HS-5 (cell line): ENCODE measurements at places on chromosomes 3 and 15.
A peak's percentile ranks its signal among the peaks of the same experiment; 100 is the strongest.

- DNase-seq, result no peak
Observed at GRCh38 chr3:168383573-168383972, 287.8 kb upstream of the GOLIM4 start.

- no peak for DNase-seq
Observed at GRCh38 chr3:195260280-195260905, 10.6 kb downstream of the XXYLT1 start.

DNA sequence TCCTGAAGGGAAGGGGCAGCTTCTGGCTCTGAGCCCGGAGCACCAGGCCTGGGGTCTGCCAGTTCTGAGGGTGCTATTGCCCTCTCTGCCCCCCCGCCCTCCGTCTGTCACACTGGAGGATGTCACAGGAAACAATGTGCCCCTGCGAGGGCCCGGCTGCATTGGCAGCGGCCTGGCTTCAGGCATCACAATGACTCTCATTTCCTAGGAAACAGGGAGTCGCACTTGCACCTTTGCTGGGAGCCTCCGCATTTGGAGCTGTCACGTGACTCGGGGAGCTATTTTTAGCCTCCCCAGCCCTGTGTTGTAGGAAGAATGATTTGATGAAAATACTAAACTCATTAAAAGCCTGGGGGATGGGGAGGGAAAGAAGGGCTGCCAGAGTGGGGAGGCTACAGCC lies 518.9 kb downstream of the SHQ1 start:
- no peak for DNase-seq

DNA sequence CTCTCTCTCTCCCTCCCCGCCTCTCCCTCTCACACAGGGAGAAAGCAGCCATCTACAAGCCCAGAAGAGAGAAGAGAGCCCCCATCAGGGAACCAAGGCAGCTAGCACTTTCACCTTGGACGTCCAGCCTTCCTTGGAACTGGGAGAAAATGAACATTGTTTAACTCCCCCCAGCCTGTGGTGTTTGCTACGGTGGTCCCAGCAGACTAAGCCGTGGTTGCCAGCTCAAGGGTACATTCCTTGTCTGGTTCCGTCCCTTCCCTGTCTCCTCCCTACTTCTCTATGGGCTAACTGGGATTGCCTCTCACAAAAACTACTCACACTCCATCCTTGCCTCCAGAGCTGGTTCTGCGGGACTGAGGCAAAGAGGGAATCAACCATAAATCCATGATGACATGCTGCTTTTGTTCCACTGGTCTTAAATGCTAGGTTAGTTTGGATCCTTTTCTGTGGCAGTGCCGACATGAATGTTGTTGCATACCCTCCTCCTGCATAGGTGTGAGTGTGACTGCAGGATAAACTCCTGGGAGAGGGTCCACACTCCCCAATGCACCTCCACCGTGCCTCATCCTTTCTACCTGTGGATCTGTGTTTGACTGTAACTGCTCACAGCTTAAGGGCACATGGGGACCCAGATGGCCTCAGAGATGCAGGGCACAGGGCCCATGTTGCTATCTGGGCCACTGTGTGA lies 12.0 kb downstream of the C3orf22 start:
- no peak for DNase-seq

- DNase-seq, result peak; percentile 95
Observed at GRCh38 chr15:39127925-39128617, 452.8 kb upstream of the THBS1 start.

- DNase-seq, result peak; percentile 37
Observed at GRCh38 chr3:20546636-20547035, 360.6 kb upstream of the SGO1 start.

GRCh38 chr15:42385980-42386700 lies 26.8 kb downstream of the CAPN3 start:
- DNase-seq, result no peak

DNA sequence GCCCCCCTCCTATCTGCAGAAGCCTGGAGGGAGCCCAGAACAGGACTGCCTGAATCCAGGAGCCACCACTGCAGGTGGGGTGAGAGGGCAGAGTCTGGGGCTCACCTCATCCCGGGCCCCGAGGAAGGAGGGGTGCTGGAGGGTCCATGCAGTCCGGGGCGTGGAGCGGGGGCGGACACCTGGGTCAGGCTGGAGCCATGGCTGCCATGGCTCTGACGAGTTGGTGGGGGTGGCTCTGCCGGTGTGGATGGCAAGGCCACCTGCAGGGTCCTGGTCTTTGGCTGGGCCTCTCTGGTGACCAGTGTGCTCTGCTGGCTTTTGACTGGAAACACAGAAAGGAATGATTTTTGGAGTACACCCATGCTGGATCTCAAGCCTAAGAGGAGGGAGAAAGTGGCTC lies 47.4 kb downstream of the DZIP1L start:
- no peak for DNase-seq

DNA sequence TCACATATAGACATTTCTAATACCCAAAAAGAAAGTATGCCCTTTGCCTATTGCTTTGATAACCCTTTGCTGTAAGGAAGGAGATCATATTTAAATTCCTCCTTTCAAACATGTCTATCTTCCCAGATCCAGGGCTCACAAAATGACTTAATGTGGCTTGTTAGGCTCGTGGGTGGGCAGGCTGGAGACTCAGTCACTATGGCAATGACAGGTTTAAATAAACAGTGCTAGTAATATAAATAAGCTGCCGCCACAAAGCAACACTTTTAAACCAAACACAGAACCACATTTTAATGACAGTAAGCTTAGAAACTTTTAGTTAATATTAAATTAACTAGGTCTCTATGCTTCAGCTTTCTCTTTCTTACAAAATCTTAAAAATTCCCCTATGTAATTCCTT lies 616.0 kb upstream of the NAALADL2 start:
- no peak for DNase-seq

DNA sequence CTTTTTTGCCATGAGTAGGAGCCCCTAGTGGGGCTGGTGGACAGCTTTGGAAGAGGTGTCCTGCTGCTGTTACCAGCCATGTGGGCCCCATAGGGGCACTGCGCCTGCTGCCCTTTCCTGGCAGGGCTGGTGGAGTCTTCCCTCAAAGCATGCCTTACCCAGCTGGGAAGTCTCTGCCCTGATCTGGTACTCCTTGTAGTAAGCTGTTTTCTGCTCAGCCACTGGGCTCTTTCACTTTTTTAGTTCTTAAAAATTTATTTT lies 26.2 kb downstream of the HMCES start:
- no peak for DNase-seq

DNA sequence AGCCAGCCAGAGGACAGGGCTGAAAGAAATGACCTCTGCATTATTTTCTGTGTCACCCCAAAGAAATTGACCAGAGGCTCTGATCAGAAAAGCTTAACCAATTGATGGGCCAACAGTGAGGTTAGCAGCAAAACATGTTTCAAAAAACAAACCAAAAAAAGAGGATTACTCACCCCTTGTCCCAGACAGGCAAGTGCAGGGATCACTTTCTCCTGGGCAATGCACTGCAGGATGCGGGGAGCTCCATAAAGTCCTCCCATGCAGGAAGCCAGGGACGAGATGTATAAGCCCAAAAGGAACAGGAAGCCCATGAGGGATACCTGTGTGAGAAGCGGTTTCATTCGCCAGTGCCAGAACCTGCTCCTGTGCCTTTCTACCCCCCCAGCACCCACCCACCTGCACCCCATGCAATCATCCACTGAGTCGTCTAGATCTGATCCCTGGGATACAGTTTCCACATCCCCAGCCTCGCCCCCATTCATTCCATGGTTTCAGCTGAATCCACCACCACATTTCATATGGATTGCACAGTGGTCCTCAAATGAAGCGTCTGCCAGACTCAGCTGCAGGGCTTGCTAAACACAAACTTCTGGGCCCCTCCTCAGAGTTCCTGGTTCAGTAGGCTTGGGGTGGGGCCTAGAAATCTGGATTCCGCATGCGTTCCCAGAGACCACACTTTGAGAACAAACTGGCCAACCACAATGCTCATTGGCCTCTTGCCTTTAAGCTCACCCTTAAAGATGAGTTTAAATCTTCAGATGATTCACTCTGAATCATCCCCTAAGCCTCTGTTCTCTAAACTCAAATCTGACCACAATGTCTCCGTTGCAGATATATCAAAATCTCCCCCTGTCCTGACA lies 54.4 kb upstream of the HEG1 start:
- DNase-seq, result peak; percentile 83

- no peak for DNase-seq
Observed at GRCh38 chr3:183466575-183466974, 38.2 kb upstream of the MCF2L2 start.

DNA sequence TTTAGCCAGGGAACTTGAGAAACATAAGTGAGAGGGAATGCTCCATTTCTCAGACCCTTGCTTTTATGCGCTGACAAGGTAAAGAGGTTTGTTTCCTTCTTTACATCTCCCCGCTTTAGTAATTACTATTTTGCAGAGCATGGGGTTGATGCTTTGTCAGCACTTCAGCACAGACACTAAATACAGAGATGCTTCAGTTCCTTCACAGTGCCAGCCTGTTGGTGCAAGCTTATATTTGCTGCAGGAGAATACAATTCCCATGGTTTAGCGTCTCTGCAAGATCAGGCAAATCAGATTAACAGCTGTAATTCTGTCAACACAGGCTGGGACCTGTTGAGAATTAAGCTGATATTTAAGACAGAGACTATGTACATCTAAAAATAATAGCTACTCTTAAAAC lies 2.9 kb downstream of the FMN1 start:
- DNase-seq, result no peak

DNA sequence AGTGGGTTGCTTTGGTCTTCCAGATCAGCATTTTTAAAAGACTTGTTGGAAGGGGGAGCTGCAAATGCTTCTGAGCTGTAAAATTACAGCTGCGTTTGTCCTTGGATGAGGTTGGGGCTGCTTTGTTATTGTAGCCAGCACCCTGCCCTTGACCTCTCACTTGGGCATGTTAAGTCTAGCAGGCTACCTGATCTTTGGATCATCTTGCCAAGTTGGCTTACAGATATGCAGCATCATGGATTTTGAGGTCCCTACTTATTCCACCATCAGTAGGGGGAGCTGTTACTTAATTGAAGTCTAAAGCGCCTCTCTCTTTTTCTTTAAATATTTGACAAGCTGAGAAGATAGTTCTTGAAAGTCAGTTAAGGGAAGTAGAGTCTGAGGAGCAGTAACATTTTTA lies 793.0 kb downstream of the MCTP2 start:
- no peak for DNase-seq

DNA sequence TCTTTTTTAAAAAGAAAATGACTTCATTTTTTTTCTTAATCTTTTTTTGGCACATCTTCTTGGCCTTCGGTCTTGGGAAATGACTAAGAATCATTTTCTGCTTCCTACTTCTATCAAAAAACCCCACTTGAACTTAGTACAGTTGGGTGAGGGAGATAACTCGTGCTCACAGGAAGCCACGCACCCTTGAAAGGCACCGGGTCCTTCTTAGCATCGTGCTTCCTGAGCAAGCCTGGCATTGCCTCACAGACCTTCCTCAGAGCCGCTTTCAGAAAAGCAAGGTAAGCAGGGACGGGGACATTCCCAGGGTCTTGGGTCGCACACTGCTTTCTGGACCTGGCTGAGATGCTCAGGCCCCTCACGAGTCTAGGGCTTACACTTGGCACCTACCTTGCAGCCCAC lies at the start of gene CCR4:
Gene CCR4, plus strand, starts transcription at position 235 of the 402 bp plus-strand sequence. CDS start 1,779 bp downstream, outside the sequence.
- DNase-seq, result no peak

DNA sequence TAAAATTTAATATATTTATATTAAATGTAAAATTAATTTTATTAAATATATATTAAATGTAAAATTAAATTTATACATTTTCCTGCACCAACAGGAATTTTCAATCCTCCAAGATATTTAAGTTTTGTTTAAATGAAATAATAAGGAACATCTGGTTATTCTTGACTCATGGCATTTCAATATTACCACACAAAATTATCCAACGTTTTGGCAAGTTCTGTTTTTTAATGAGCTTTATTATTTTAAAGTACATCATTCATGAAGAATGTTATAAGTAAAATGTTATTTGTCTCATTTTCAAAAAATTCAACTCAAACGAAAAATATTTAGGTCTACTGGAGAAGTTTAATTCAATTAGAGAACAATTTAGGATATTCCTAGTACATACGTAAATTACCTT lies 811.4 kb downstream of the NAALADL2 start:
- DNase-seq, result peak; percentile 26

DNA sequence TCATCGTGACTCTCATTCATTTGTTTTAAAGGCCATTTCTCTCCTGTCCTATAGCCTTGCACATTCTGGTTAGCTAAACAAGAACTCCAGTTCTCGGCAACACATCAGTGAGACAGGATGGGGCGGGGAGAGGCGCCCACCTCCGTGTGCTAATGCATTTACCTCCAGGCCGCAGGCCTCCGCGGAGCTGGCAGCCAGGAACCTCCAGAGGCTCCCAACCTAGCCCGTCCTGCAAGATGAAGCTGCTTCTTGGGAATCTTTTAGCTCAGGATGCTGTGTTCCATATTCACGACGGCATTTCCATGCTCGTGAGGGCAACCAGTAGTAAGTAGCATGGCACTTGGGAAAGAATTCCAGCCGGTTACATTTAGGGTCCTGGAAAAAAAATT lies 47.9 kb downstream of the RGMA start:
- no peak for DNase-seq

DNA sequence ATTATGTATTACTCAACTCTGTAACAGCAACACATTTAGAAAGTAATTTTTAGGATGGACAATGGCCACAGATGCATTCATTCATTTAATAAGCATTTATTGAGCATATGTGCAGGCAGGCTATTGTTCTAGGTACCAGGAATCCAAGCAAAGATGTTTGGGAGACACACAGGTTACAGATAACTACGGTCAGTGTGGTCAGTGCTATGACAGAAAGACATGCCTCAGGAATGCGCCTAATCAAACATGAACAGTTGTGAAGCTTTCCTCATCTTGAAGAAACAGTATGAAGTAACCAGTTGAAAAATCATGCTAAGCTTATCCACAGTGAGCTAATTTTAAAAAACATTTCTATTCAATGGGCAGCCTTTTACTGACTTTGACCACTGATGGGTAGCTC lies 155.4 kb upstream of the CCDC54 start:
- DNase-seq, result peak; percentile 58

GRCh38 chr3:43162230-43163084 lies 56.6 kb upstream of the POMGNT2 start:
- DNase-seq, result no peak

DNA sequence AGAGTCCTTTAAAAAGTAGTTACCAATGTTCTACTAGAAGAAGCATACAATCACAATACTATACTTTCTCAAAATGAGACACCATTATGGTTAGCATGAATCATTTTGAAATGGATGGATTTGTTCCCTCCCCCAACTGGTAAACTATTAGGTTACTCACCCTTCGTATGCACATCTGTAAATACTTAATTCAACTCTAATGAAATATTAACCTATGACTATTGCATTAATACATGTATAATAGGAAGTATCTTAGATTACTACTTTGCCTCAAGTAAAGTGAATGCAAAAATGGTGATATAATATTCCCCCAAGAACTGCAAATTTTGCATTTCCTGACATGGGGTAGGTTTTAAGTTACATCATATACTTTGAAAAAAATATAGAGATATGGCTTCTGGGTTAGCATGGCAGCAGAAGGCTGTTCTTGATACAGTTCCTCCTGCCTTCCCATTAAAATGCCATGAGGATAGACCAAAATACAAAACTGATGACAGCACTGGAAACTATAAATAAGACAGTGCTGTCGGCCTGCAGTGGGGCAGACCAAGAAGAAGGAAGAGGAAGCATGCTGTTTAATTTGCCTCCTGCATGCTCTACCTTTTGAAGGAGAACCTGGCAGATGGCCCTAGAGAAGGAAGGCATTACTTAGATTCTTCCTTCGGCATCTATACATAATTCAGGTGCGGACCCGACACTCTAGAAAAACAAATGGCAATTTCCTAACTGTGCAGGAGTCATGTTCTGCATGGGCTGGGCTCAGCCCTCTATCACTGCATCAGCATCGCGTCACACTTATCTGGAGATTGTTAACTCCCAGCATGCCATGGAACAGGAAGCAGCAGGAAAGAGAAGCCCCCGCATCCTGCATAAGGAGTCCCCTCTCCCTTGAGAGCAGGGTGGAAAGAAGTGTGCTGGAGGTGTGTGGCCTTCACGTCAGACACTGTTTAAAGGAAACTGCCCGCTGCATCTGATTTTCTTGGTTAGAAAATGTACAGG lies 41.8 kb upstream of the NEO1 start:
- no peak for DNase-seq
